ENCODE measurements at places on chromosomes 11 and 22. TPM values are rescaled to one million over a fixed set of nuclear protein-coding genes. Genes with fewer than 3 reads are reported as not detected.

DNA sequence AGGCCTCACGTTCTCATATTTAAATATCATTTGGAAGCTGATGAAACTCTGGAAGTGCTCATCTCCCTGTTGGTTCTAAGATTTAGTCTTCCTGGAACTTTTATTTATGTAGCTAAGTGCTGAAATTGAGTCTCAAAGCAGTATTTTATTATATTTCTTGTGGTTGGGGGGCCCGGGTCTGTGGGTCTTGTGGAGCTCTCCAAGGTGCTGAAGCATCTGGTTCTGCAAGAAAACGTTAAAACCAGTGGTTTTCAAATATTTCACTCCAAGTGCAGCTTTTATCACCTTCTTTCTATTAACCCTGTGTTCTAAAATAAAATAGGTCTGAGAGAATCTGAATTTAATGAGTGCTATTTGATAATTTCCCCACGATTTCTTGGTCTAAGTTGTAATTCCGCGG is 1404.8 kb downstream of the TBC1D22A start:
- no peak for DNase-seq

DNA sequence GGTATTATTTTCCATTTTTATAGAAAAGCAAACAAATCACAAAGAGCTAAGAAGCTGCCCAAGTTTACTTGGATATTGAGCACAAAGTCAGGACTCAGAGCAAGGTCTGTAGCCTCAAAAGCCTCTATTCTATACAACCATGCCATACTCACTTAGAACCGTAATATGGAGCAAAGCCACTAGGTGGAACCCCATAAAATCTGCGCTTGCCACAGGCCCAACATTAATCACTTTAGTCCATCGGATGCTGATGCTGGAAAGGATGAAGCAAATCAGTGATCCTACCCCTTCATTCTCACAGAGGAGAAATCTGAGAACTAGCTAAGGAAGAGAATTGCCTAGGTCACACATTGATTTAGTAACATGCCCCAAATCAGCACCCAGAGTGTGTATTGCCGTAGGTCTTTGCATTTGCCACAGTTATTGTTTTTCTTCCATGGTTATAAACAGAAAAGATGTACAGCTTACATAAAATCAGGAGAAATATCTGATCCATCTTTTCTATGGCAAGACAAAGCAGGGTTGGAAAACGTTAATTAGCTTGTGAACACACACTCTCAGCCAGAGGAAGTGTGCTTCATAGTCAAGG is 56.7 kb upstream of the RAB38 start:
- DNase-seq: no peak

OR51B5 gene
- not detected for total RNA-seq

- DNase-seq: no peak
Measured at GRCh38 chr11:93236741-93237675, 39.2 kb upstream of the SLC36A4 start.

DNA sequence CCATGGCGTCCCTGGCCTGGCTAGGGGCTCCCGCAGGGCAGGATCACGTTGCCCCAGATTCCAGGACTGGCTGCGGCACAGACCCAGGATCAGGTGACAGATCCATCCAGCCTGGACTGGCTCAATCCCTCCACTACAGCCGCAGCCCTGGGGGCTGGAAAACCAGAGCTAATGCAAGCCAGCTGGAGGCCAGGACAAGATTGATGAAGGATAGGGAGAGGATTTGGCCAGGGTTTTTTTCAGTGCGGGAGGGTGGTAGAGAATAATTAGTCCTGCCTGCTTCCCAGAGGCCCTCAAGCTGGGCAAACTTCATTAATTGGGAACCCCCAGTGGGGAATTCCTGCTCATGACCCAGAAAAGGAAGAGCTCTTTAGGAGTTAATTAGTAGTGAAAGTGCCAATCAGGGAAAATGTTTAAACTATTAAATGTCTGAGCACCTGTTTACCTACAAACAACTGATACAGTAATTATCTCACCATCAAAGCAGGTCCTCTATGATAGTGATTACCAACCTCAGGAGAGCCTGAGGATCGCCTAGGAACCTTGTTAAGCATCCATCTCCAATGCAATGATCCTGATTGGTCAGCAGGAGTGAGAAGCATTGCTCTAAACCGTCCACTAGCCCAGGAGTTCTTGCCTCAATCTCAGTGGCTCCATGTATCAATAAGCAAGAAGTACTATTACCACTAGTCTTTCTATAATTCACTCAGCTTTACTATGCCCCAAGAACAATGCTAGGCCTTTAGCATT is 33.0 kb upstream of the MYOD1 start:
- no peak for DNase-seq

GRCh38 chr22:47807506-47807905 is 1045.1 kb downstream of the TBC1D22A start:
- DNase-seq: no peak

GRCh38 chr11:19365743-19366410 is 125.1 kb upstream of the E2F8 start:
- no peak for DNase-seq

IGSF9B gene
- 34.5 TPM for total RNA-seq

DNA sequence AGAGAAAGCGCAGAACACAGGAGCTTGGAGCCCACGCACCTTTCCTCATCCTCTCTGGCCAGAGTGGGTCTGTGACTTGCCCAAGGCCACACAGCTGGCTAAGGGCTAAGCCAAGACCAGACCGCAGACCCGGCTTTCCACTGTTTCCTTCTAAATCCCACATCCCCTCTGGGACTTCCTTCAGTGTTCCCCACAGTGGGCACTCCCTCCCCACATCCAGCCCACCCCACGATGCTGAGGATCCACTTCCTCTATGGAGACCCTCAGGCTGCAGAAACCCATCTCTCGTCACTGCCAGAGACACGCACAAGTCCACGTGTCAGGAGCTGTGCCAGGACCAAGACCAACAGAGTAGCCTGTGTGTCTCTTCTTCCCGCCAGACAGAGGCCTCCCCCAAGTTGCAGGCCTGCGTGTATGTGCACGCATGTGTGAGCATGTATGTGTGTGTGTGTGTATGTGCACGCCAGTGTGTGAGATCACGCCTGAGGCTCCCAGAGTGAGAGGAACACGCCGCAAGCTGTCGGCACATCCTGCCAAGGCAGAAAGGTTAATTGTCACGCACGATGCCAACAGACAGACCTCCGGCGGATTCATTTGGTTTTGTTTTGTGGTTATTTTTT is 21.6 kb downstream of the PDGFB start:
- DNase-seq: peak; percentile 21

DNA sequence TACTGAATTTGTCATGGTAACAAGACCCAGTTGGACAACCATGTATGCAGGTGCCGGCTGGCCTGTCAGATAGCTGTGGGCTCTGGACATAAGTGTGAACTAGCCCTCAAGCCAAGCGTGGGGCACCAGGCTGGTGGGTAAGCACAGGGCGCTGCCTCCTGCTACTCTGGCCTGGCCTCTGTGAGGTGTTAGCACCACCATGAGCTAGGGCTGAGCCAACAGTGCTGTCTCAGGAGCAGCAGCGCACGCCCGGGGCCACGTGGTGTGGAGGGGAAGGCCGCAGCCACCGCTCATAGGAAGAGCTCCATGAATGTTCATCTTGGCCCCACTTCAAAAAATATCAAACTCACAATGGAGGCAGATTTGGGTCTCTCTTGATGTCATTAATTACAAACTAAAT is 35.3 kb upstream of the GNB1L start:
- DNase-seq: peak; percentile 20

BLID gene
- not detected for total RNA-seq

- DNase-seq: no peak
Measured at GRCh38 chr11:91435694-91436395, 788.8 kb upstream of the FAT3 start.

OR5P2 gene
- total RNA-seq: not detected

APLP2 gene
- 297 TPM for total RNA-seq

DNA sequence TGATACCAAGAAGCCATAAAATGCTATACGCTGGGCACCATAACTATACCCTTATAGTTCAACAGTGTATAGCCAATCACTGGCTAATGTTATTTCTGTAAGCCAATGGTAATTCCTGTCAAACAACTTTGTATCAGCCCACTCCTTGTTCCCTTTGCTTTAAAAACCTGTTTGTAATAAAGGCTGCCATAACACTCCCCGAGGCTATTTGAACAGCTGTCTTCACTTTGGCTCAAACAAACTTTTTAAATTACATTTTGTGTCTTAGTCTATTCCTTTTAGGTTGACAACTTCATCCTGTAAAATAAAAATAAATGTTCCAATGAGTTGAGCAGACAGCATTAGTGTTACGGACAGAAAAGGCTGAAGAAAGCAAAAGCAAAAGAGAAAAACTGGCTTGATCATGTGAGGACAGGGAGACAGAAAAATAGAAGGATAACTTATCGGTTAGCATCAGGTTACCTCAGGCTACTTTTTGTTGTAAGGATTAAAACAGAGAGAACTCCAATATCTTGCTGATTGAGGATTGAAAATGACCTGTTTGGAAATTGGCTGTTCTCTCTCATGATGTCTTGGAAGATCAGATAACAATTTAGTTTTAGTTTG is 95.0 kb downstream of the AASDHPPT start:
- no peak for DNase-seq

DNA sequence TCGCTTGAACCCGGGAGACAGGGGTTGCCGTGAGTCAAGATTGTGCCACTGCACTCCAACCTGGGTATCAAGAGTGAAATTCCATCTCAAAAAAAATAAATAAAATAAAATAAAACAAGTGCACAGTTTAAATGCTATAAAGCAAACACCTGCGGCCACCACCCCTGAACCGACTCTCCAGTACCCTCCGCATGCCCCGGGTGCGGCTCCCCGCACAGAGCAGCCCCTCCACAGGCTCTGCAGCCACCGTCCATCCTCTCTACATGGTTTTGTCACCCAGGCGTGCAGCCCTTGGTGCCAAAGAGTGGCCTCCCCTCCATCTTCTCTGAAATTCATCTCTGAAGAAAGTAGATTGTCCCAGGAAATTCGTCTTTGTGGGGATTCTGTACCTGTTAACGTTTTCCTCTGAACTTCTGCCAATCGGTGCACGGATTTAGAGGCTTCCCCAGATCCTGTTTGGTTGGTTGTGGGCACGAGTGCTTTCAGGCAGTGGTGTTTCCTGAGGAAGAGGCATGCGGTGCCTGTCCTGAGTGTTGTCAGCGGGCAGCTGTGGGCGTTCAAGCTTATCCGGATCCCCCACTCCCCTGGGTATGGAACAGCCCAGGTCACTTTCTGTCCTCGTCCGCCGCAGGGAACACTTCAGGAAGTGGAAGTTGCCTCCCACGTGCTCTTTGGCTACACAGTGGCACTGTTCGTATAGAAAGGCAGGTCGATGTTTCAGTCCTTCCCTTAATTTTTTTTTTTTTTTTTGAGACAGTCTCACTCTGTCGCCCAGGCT is 4.1 kb downstream of the MIOX start:
- no peak for DNase-seq

- no peak for DNase-seq
Measured at GRCh38 chr11:40129266-40129665, 1330.2 kb downstream of the LRRC4C start.

Data from left ventricle myocardium superior (tissue), 1 donor.